ENCODE measurements at places on chromosomes 11 and 22.

- DNase-seq: no peak
Measured at GRCh38 chr11:81869351-81870065, 864.2 kb downstream of the FAM181B start.

DNA sequence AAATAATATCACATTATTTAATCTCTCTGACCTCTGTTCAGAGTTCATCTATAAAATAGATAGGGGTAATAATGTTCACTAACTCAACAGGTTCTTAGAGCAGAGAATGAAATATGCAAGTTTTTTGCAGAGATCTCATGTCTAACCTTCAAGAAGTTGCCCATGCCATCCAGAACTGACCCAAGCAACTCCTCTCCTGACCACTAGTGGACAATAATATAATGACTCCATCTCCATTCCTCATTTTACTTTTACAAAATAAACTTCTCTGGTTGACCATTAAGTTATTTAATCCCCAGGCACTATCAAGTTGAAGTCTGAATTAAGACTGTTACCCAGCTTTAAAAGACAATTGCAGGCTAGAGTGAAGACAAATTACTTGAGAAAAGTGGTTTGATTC is 382.6 kb downstream of the KCNA4 start:
- DNase-seq: no peak

- DNase-seq: no peak
Measured at GRCh38 chr22:49930596-49931412, 12.4 kb downstream of the CRELD2 start.

DNA sequence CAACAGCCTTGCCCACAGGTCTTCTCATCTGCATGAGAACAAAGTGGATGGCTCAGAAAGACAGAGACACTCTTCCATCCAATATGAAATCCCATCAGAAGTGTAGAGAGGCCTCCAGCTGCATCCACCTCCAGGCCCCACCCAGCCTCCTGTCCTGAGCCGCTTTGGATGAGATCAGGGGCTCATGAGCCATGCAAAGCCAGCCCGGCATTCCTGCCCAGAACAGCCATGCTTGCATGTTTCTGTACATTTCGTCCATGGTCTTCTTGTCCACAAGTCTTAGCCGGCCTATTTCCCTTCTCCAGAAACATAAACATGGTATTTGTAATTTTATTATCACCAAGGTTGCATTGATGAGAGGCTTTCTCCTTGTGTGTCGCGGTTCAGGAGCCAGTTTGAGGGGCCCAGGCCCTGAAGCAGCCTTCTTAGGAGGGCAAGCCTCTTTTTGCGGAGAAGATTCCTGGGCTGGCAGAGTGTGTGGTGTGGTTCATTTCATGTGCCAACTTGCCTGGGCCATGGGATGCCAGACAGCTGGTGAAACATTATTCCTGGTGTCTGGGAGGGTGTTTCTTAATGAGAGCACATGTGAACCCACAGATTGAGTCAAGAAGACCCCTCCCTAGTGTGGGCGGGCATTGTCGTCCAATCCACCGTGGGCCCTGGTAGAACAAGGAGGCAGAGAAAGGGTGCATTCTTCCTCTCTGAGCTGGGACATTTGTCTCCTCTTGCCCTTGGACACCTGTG is 928.9 kb downstream of the TBC1D22A start:
- DNase-seq: no peak
